ENCODE measurements at places on chromosomes 2 and 18.

- no peak for DNase-seq
These were observed 290.7 kb downstream of the CYP26B1 start for GRCh38 chr2:71856773-71857525.

- no peak for DNase-seq
These were observed 62.6 kb downstream of the ITGB1BP1 start for GRCh38 chr2:9360701-9361100.

- peak; percentile 62 for DNase-seq
These were observed 31.7 kb downstream of the SLC40A1 start for GRCh38 chr2:189548666-189549448.

- DNase-seq = no peak
These were observed 7.4 kb downstream of the SP9 start for GRCh38 chr2:174341995-174342685.

DNA sequence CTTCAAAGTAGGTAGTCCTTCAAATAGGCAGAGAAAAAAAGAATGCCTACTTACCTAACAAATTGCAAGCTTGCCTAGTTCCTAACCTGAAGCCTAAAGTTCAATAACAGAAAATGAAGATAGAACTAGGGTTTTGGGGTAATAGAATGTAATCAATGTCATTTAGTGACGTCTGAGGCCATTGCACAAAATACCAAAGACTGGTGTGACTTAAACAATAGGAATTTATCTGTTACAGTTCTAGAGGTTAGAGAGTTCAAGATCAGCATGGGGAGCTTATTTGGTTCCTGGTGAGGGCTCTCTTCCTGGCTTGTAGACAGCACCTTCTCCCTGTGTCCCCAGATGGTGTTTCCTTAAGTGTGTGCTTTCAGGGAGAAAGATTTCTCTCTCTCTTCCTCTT is 4.7 kb upstream of the NPC1 start:
- peak; percentile 47 for DNase-seq

DNA sequence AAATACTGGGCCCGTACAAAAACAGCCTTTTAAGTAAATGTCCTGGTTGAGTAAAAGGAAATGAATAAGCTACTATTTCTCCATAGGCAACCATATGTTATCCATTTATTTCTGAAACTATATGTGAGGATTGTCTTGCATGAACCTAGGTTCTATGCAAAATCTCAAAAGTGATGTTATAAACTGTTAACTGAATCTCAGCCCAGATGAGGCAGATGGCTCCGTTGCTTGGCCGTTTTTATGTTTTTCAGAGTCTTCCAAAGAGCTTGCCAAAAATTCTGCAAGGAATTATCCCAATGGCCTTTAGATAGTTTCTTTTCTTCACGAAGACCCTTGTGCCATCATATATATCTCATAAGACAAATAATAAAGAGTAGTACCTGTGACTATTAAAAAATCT is 1669.5 kb upstream of the DDX18 start:
- no peak for DNase-seq

DNA sequence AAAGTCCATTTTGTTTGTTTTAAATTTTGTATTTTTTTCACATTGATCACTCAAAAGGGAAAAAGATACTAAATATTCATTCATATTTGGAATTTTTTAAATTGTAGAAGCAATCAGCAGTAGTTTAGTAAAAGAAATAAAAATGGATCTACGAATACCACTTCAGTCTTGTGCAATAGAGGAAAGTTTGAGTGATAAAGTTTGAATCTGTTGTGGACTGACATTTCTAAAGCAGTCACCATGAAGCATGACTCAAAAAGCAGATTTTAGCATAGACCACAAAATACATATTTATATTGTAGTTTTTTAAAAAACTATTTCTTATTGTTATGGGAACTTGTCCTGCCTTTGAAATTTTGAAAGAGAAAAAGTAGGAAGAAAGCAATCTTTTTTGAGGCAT is 520.5 kb upstream of the ZEB2 start:
- no peak for DNase-seq

- no peak for DNase-seq
These were observed 1.3 kb downstream of the SLC23A3 start for GRCh38 chr2:219168526-219168925.

DNA sequence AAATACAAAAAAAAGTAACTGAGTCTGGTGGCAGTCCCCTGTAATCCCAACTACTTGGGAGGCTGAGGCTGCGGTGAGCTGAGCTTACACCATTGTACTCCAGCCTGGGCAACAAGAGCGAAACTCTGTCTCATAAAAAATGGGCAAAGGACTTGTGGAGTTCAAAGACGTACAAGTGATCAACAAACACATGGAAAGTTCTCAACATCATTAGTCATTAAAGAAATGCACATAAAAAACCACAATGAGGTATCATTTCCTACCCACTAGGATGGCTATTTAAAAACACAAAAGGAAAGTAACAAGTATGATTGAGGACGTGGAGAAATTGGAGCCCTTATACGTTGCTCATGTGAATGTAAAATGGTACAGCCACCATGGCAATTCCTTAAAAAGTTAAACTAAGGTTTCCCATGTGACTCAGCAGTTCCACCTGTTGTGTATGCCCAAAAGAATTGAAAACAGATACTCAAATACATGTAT is 52.3 kb downstream of the RAB10 start:
- DNase-seq = no peak

DNA sequence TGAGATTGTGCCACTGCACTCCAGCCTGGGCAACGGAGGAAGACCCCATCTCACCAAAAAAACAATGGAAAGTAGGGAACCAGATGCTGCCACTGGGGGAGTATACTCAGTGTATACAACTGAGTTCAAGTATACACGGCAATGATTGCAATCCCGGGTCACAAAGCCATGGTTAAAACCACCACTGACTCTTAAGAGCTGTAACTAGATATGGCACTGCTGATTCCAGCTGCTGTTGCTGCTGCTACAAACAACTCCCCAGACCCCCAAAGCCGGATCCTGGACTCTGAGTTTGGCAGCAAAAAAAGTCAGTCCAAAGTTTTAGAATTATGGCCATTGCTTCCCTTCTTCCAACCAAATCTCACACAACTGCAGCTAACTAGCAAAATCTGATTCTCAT is 43.7 kb upstream of the COX7A2L start:
- no peak for DNase-seq

- no peak for DNase-seq
These were observed 1.8 kb upstream of the RNPEPL1 start for GRCh38 chr2:240566203-240567136.

- no peak for DNase-seq
These were observed 11.3 kb upstream of the ARHGEF4 start for GRCh38 chr2:130825231-130825965.

DNA sequence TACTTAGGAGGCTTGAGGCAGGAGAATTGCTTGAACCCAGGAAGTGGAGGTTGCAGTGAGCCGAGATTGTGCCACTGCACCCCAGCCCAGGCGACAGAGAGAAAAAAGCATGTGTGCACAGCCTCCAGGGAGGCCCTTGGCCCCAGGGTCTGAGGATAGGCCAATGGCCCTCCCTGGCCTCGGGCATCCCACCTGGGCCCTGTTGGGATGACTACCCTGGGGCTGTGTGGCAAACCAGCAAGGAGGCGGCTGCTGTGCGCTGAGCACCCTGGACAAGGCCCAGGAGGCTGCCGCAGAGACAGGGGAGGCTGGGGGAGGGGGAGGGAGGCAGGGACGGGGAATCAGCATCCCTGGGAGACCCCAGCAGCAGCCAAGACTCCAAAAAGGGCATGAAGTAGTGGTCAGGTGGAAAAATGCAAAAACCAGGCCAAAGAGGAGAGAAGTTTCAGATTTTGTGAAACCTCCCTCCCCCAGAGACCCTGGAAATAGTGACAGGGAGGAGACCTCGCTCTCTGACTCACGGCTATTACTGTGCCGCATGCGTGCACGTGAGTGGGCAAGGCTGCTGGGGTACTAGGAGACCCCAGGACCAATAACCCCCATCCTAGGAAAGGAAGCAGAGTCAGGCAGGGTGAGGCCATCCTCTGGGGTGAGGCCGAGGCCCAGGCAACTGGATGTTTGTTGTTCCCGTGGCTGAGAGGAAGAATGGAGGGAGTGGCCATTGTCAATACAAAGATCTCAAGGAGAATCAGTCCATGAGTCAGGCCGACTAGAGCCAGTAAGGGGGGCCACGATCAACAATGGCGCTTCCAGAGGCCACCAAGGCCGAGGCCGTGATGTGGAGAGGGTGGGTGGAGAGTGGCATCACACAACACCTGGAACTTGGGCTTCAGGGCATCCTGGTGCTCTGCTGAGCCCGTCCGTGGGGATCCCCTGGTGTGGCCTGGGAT is 16.0 kb upstream of the B3GNT7 start:
- DNase-seq = peak; percentile 75

- no peak for DNase-seq
These were observed 312.7 kb downstream of the ETAA1 start for GRCh38 chr2:67709835-67710234.

- DNase-seq = no peak
These were observed 104.6 kb downstream of the TCF4 start for GRCh38 chr18:55483266-55483871.

DNA sequence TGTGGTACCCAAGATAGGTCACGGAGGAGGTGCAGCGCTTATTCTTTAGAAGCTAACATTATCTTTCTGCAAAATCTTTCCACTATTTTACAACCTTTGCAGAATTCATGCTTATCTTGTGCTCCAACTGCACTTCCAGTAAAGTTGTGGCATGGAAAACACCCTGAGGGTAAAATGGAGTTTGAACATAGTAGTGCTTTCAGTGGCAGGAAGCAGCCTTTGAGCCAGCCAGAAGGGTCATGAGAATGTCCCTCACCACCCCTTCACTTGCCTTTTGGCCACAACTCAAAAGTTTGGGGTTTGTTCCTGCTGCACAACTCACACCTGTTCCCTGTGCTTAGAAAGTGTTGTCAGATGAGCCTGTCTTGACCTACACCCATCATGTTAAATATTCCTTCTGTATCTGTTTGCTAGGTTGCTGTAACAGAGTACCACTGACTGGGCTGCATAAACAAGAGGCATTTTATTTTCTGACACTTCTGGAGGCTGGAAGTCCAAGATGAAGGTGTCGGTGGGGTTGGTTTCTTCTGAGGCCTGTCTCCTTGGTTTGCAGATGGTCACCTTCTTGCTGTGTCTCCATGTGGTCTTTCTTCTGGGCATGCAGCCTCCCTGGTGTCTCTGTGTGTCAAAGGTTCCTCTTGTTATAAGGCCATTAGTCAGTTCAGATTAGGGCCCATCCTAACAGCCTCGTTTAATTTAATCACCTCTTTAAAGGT is 194.1 kb downstream of the SMAD7 start:
- DNase-seq = no peak

GRCh38 chr2:121505986-121506586 is 24.6 kb upstream of the RNU4ATAC start:
- DNase-seq = no peak

- no peak for DNase-seq
These were observed 43.0 kb upstream of the KCNJ3 start for GRCh38 chr2:154655499-154655898.

DNA sequence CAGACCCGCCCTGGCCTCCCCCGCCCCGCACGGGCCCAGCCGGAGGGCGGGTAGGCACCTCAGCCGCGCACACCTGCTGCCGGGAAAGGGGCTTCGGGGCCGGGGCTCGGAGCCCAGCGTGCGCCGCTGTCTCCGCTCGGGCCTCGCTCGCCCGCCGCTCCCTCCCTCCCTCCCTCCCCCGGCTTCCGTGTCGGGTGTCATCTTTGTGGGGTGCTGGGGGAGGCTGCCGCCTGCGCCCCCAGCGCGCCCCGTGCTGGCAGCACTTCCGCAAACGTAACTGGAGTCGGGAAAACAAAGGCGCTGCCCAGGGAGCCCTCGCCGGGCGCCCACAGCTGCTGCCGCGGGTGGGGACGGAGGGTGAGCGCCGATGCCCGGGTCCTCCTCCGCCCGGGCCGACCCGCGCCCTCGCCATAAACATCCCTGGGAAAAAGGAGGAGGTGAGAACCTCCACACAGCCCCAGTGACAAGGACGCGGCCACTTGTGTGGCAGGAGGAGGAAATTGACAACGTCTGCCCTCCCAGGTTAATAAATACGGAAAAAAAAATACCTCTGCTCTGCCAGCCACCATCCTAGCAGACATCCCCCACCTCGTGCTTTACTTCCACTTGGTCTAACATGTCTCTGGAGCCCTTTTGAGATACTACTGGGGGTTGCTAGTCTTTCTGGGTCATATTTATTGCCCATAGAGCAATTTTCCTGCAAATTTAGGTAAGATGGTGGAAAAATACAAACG is 550 bp downstream of the MFSD6 start:
- peak; percentile 33 for DNase-seq

GRCh38 chr2:238465487-238466242 is 38.9 kb downstream of the ASB1 start:
- no peak for DNase-seq

- DNase-seq = no peak
These were observed 10.1 kb downstream of the TWIST2 start for GRCh38 chr2:238857959-238858358.

DNA sequence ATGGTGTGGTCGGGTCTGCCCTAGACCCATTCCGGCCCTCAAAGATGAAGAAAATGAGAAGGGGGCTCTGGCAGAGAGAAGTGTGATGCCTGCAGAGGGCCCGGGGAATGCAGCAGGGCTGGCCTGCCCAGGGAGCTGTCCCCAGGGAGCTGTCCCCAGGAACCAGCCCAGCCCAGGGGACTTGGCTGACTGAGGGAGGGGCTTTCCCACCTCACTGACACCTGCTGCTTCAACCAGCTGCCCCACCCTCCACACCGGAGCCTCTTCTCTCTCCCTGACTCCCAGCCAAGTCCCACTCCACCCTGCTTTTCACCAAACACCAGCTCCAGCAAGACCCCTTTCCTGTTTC is 111.2 kb downstream of the STPG4 start:
- no peak for DNase-seq

- no peak for DNase-seq
These were observed 172.2 kb upstream of the MYO3B start for GRCh38 chr2:170005702-170006101.

DNA sequence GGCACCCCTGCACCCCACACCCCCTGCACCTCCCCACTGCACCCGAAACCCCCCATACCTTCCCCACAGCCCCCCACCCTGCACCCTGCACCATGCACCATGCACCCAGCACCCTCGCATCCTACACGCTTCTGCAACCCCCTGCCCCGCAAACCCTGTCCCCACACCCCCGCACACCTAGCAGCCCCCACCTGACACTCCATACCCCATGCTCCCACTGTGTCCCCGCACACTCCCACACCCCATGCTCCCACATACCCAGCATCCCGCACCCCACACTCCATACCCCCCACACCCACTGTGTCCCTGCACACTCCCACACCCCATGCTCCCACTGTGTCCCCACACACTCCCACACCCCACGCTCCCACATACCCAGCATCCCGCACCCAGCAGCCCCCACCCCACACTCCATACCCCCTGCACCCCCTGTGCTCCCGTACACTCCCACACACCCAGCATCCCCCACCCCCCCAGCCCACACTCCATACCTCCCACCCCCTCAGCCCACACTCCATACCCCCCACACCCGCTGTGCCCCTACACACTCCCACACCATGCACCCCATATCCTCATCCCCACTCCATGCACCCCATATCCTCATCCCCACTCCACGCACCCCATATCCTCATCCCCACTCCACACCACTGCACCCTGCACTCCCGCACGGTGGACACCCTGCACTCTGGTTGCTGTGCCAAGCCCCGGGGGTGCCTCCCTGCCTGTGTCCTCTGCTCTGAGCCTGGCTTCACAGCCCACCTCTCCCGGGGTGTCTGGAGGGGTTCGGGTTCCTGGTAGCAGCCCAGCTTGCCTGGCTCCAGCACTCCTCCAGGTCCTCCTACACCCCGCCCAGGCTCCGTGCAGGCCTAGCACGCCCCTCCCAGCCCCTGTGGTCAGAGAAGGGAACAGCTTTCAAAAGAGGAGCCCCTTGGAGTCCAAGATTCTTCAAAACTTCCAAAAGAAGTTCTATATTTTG is 93.9 kb upstream of the CTDP1 start:
- DNase-seq = no peak

Measured in A549 (cell line).